ENCODE measurements at places on chromosomes 2 and 18.

GRCh38 chr2:96895032-96895745 is 25.3 kb upstream of the SEMA4C start:
- no peak for DNase-seq

DNA sequence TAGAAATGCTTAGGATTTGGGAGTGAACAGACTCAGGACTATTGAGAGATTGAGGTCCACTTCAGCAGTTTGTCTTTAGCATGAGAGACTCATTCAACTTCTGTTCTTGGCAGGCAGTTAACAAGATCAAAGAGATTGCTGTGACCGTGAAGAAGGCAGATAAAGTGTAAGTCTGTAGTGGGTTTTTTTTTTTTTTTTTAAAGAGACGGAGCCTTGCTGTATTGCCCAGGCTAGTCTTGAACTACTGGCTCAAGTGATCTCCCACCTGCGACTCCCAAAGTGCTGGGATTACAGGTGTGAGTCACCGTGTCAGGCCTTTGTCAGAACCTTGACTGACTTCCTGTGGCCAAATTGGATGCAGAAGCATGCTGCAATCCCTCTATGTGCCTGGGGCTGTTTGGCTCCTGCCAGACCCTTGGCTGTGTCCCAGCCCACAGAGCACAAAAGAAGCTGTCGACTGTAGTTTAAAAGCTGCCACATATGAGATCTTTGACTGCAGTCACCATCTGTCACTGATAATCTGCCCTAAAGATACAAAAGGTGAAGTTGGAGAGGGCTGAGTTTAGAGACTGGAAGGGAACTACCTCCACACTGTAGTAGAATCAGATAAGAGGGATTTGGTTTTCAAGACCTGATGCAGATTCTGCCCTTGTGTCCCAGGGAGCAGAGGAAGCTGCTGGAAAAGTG is 9.9 kb downstream of the CCT7 start:
- no peak for DNase-seq

DNA sequence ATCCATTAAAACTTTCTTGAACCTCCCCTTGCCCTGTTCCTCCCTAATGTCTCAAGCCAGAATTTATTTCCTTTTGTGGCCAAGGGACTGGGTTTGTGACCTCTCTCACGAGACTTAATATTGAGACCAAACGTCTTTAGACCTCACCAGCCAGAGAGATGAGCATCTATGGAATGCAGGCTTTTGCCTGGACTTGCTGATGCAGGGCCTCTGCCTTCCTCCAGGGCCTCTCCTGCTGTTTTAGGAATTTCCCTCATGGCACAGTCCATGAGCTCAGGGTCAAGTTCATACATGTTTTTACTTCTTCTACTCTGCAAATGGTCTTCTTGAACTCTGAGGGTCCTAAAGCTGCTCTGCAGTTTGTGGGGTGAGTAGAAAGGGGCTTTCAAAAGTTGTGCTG is 22.3 kb downstream of the IL1B start:
- no peak for DNase-seq

DNA sequence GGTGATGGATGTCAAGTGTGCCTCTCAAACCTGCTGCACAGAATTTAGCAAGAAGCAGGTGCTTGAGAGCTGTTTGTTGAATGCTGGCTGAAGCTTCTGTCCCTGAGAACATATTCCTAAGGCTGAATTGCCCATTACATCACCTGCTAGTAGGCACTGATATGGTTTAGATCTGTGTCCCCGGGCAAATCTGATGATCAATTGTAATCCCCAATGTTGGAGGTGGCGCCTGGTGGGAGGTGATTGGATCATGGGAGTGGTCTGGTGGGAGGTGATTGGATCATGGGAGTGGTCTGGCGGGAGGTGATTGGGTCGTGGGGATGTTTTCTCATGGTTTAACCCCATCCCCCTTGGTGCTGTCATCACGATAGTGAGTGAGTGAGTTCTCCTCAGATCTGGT is 128.0 kb downstream of the HRH4 start:
- DNase-seq, result no peak

- DNase-seq, result no peak
Measured at GRCh38 chr2:124526221-124526620, 501.1 kb downstream of the CNTNAP5 start.

DNA sequence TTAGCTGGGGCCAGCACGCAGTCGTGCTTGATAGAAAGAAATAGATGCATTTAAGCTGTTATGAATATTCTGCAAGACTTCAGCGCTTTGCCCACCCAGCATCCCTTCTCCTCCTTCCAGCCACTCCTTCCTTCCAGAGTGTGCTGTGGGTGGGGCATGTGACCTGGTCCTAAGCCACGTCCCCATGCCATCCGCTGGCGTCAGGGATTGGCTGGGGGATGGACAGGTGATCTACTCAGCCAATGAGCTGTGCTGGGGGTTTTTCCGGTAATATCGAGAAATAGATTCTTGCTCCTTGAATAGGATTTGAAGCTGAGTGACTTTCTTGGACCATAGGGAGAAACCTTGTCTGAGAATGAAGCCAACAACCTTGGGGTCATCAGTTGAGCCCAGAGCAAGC is 4.8 kb upstream of the ZAP70 start:
- no peak for DNase-seq

- no peak for DNase-seq
Measured at GRCh38 chr18:5601188-5601624, 57.4 kb upstream of the EPB41L3 start.

DNA sequence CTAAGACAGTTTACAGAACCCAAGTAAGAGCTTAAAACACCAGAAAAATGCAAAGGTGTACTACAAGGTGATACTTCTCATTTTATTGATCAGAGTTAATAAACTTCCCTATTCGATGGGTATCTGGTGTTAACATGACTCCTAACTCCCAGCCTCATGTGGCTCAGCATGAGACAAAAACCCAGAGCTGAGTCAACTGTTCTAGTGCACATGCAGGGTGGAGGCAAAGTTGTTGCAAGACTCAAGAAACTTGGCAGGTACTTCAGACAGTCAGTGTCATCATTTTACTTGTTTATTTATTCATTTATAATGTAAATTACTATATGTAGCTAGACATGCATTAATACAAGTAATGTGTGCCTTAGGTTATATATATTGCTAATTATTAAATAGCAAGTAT is 216.6 kb upstream of the DSEL start:
- DNase-seq, result no peak

DNA sequence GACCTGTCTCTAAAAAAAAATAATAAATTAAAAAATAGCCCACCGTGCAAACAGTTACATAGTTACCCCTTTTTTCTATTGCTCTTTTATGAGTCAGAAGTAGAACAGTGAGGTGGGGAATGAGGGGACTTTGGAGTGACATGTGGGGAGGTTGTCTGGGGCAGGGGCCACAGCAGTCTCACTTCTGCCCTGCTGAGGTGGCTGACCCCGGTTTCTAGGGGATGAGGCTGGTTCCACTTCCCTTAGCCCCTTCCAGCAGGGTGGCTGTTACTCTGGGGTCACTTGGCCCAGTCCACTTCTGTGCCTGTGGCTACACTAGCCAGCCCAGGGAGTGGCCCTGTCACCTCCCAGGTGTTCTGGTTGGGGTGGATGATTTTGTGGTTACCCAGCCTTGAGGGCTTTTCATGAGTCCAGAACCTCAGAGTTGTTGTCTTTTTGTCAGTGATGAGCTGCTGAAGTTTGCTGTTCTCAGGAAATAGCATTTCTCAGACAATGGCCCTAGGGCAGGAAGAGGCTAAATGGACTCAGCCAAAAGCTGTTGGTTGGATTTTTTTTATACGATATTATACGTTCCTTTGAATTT is 28.0 kb upstream of the SCLY start:
- no peak for DNase-seq

DNA sequence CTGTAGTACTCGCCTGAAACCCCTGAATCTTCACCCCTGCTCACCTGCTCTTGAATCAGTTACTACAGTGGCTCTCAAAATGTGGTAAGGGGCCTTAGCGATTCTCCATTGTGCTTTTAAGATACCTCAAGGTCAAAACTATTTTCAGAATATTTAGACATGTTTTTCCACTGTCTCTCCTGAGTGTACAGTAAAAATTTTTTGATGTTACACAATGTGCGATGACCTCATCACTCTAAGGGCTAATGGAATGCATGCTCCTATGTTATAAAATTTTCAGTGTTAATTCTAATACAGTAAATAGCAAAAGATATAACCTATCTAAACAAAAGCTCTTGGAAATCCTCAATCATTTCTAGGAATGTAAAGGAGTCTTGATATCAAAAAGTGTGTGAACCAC is 336.9 kb upstream of the PKDCC start:
- DNase-seq, result no peak

- DNase-seq, result peak; percentile 38
Measured at GRCh38 chr2:231648579-231649174, 56.0 kb downstream of the TEX44 start.

DNA sequence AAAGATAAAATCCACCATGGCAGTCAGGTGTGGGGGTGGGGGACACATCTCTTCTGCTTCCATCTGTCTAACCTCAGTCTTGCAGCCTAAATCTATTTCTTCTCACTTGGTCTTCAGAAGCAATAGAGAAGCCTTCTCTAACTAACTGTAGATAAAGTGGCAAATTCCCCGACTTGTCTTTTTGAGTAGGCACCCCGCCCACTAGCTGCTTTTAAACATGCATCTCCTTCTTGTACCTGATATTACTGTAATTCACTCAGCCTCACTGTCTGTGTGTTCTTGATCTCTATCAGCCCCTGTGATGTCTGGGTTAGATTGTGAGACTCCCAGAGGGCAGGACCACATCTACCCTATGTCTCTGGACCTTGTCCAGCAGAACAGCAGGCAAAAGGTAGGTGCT is 6.8 kb downstream of the MARCHF4 start:
- no peak for DNase-seq

DNA sequence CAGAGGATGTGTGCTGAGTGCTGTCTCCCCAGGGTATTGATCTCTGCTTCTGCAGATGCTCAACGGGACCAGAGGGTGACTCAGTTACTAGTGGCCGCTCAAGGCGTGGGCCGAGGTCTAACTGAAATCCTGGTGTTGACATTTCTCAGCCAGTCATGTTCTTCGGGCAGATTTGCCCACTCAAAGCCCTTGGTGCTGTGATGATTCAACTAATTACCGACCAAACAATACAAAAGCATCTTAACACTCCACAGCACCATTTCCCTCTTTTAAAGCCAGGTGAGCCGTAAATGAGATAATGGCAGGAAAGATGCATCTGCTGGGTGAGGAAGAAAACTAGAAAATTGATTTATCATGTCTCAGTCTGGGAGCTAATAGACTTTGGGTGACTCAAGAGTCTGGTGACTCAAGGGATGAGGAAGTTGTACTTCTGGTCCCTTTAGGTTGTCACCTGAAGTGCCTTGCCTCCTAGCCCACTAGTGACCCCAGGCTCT is 32.7 kb upstream of the PRLH start:
- DNase-seq, result no peak

DNA sequence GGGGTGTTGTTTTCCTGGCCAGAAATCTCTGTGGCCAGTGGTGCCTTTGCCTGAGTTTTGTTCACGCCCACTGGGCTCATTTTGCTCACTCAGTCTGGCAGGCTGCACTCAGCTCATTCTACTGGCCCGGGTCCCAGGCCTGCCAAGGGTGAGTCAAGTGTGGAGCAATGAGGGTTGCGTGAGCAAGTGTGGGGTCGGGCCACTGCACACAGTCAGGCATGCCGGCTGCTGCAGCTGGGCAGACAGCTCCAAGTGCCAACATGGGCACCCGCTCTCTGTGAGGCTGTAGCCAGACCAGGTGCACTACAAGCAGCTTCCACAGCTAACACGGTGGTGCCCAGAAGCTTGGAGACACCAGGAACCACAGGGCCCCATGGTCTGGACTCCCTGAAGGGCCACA is 801.1 kb upstream of the RAB6C start:
- DNase-seq, result no peak

GRCh38 chr2:74347742-74348141 is 4.5 kb upstream of the SLC4A5 start:
- DNase-seq, result no peak

GRCh38 chr2:159217676-159218075 is 68.8 kb downstream of the WDSUB1 start:
- DNase-seq, result no peak

DNA sequence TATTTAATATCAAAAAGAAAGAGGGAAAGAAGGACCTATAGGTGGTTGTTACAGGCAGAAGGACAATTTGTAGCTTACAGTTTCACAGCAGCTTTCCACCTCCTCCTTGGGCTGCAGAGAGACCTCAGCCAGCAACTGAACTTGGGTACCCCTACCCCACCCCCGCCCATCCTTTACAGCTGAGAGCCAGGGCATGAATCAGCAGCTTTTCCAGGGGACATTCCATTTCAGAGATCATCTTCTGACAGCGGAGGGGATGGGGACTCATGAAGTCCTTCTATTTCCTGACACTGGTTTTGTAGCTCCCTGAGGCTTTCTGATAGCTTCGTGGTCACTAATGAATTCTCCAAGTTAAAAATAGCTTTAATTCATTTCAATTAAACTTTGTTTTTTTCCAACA is 96.4 kb downstream of the ITGB1BP1 start:
- no peak for DNase-seq

DNA sequence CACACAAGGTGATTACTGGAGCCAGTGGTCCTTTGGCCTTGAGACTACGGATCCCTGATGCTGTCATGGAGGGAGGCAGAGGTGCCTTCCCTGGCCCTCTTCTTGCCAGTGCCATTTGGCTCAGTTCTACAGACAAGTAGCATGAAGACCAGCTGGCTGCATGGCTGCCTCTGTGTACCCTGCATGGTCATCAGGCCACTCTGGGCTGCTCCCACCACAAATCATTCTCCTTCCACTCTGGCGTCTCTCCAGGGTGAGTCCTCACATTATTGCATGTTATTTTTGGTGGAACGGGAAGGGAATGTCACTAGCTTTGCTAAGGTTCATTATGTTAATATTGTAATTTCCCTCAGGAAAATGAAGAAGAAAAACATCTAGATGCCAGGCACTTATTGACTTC is 229.8 kb downstream of the VAPA start:
- DNase-seq, result no peak

DNA sequence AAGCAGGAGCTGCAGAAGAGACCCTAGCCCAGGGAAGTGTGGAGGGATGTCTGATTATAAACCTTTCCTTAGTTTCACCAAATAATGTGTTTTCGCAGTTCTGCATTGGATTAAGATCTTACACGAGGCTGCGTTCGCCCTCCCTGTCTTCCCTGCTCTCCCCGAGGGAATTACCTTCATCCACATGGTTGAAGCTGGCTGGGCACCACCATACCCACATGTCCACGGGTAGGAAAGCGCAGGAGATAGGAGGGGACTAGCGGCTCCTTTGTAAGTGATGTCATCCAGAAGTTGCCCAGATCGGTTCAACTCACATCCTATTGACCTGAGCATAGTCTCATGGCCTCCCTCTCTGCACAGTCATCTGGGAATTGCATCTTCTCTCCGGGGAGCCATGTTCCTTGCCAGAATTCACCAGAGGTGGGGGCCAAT is 1.1 kb downstream of the TTL start:
- DNase-seq, result no peak

Data from CD4-positive, alpha-beta T cell treated with Interleukin-15 for 4 hours (primary cell).